H9 (cell line): ENCODE measurements at places on chromosomes 6 and 20. TPM values are rescaled to one million over a fixed set of nuclear protein-coding genes. Genes with fewer than 3 reads are reported as not detected.

ARMC12 gene
- 1.5 and 1.7 TPM in 2 replicates for total RNA-seq

NKAPL gene
- total RNA-seq, result 0.13 TPM in 1 of 2 replicates, not detected in the other

SLC17A1 gene
- not detected in 2 replicates for total RNA-seq

PI3 gene
- not detected in 2 replicates for total RNA-seq

- no peaks in the 10 kb centered on the region for H3K4me1 ChIP-seq
- no peaks in the 10 kb centered on the region; the same call in 2 of the 3 replicates for H3K36me3 ChIP-seq
- no peaks in the 10 kb centered on the region for H3K27me3 ChIP-seq
- H3K4me3 ChIP-seq, result no peak overlapping the region
Measured at GRCh38 chr20:20658871-20659431, 53.5 kb downstream of the RALGAPA2 start.

GRCh38 chr6:36962874-36963273 is 8.3 kb downstream of the PI16 start:
- H3K27me3 ChIP-seq, result no peaks in the 10 kb centered on the region
- no peak overlapping the region for H3K27ac ChIP-seq
- peaks cover 2% of the 10 kb centered on the region for H3K36me3 ChIP-seq
- H3K4me1 ChIP-seq, result no peaks in the 10 kb centered on the region
- H3K4me3 ChIP-seq, result no peak overlapping the region
